Karpas-422 (cell line): ENCODE measurements at places on chromosomes 12 and 14.

- no peak overlapping the region for H3K4me3 ChIP-seq
- no peaks in the 10 kb centered on the region for H3K36me3 ChIP-seq
- no peak for DNase-seq
Measured at GRCh38 chr12:18895540-18895939, 157.6 kb downstream of the CAPZA3 start.

- DNase-seq: no peak
- no peaks in the 10 kb centered on the region for H3K36me3 ChIP-seq
- no peaks in the 10 kb centered on the region for H3K27me3 ChIP-seq
- H3K27ac ChIP-seq: no peak overlapping the region
- no peak overlapping the region for H3K4me3 ChIP-seq
- H3K4me1 ChIP-seq: peaks cover 10% of the 10 kb centered on the region
Measured at GRCh38 chr12:14993537-14994266, 20.9 kb downstream of the PDE6H start.

DNA sequence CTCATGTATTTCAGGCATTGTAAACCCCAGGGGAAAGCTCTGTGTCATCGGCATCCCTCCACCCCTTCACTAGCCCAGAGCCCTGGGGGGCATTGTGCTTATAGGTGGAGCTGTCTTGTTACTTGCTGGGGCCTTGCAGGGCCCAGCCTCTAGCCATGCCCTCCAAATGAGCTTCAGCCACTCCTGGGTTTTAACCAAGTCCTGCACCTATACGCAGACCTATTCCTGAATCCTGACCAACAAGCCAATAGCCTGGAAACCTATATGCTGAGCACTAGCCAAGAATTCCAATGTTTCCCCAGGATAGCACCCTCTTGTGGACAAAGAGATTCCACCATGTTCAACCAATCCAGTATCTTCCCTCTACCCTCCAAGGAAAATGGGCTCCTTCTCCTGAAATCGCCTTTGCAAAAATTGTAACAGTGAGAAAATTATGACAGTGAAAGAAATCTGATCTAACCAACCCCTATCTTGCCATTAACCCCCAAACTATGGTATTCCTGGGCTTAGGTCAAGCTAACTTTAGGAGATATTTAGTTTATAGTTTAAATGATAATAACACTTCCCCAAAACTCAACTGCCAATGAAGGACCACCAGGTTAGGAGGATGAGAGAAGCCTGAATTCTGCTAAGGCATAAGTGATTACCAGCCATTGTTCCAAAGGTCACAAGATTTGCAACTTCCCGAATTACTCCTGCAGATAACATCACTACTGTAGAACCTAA is 55.5 kb downstream of the TTC7B start:
- no peaks in the 10 kb centered on the region for H3K36me3 ChIP-seq
- H3K4me1 ChIP-seq: peaks cover 19% of the 10 kb centered on the region
- no peak overlapping the region for H3K4me3 ChIP-seq

- H3K27ac ChIP-seq: no peak overlapping the region
- H3K4me3 ChIP-seq: no peak overlapping the region
- no peak for DNase-seq
- H3K4me1 ChIP-seq: peaks cover 12% of the 10 kb centered on the region
- H3K36me3 ChIP-seq: no peaks in the 10 kb centered on the region
Measured at GRCh38 chr14:94885481-94886155, 115.7 kb upstream of the GSC start.

DNA sequence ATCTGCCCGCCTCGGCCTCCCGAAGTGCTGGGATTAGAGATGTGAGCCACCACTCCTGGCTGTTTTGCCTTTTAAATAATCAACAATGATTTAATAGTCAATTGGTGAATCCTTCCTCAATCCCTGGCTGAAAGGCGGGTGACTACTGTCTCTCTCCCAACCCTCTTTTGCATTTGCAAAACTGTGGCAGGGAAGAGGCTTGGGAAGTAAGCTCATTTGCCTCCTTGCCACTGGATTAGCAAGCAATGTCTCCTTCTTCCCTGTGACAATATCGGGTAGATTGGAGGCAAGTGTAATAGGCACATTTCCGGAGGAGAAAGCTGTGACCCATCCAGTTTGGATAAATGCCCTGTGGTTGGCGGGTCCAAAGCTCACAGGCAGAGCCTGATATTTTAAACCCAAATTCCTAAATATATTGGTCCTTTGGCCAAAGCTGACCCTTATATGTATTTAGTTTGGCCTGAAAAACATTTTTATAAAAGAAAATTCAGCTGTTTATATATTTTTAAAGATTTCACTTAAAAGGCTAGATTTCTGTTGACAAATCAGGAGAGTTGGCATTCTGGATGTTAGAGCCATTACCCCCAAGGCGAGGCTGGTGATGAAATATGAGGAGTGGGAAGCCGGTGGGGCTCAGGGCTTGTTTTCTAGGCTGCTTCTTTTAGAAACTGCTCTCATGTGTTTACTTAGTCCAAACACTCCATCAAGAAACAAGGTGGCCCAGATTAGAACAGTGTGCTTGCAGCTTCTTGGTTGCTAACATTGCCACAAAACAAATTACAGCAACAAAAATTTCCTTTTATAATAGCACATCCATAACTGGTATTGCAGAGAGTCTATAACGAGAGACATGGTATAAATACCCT is 646.9 kb upstream of the TMEM132C start:
- H3K27ac ChIP-seq: no peak overlapping the region
- no peaks in the 10 kb centered on the region for H3K27me3 ChIP-seq
- H3K4me1 ChIP-seq: no peaks in the 10 kb centered on the region
- DNase-seq: no peak
- no peak overlapping the region for H3K4me3 ChIP-seq
- no peaks in the 10 kb centered on the region for H3K36me3 ChIP-seq

GRCh38 chr12:6469609-6470374 is 685 bp downstream of the VAMP1 start:
- no peaks in the 10 kb centered on the region for H3K27me3 ChIP-seq
- H3K4me1 ChIP-seq: peaks cover 54% of the 10 kb centered on the region
- peak overlapping the region; percentile 95 for H3K27ac ChIP-seq
- peak; percentile 67 for DNase-seq
- peaks cover 47% of the 10 kb centered on the region for H3K36me3 ChIP-seq

DNA sequence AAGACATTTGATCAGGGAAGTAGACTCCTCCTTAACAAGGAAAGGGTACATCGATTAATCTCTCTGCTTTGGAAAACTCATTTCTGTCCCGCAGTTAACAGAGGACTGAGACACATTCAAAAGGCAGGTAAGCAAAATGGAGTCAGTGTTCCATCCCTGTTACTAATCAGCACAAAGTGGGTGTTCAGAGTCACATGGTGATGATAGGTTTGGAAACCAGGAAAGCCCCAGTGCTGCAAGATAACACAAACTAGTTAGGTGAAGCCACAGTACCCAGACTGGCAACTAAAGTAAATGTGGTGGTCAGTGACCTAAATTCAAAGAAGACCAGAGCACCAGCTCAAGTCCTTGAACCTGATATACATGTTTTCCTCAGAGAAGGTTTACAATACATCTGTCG is 1.8 kb downstream of the OR4K17 start:
- no peak for DNase-seq
- no peaks in the 10 kb centered on the region for H3K27me3 ChIP-seq
- H3K4me3 ChIP-seq: no peak overlapping the region
- no peaks in the 10 kb centered on the region for H3K4me1 ChIP-seq
- no peak overlapping the region for H3K27ac ChIP-seq

DNA sequence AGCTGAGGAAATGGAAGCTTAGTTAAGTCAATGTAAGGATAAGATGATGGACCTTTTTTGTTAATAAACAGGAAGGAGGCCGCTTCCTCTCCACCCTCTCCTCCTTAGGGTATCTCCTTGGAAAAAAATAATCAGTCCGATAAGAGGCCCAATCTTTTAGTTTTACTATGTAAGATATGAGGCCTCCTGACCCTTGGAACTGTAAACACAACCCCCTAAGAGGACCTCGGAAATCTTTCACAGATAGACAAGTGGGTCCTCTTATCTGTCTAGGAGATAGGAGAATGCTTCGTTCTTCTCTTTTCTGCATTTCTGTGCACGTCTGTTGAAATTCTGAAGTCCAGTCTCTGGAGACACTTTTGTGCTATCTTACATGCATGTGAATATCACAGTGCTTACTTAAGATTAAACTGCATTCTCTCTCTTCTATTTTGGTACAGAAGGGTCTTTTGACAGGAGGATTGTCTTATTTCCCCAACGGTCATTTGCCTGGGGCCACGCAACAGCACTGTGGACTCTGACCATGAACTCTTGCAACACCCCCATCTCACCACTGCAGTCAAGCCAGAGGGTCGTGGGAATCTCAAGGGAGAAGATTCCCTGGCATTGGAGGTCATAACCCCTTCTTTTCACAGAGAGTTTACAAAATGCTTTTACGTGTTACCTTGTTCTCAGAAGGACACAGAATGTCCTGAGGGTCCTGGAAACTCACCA is 313.0 kb upstream of the RTL1 start:
- no peaks in the 10 kb centered on the region for H3K4me1 ChIP-seq
- no peak overlapping the region for H3K27ac ChIP-seq
- no peak for DNase-seq
- H3K36me3 ChIP-seq: no peaks in the 10 kb centered on the region
- no peak overlapping the region for H3K4me3 ChIP-seq
- H3K27me3 ChIP-seq: no peaks in the 10 kb centered on the region

DNA sequence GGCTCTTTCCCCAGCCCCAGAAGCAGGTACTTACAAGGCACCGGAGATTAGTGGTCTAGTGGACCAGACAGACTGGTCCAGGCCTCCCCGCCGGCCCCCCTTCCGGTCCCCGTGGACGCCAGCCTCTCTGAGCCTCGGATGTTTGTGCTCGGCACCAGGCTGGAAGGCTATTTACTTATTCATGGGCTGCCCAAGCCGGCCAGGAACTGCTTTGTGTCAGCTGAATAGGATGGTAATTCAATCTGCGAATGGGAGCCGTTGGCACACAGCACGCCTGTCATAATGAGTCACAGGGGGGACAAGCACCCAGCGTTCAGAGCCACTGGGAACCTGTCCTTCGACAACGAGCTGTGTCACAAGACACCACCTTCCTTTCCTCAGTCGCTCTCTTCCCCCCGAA is 82.3 kb downstream of the RIMBP2 start:
- H3K27me3 ChIP-seq: no peaks in the 10 kb centered on the region
- H3K4me1 ChIP-seq: no peaks in the 10 kb centered on the region
- no peak overlapping the region for H3K27ac ChIP-seq
- no peak overlapping the region for H3K4me3 ChIP-seq
- no peaks in the 10 kb centered on the region for H3K36me3 ChIP-seq

GRCh38 chr12:6295094-6295811 is 15.2 kb upstream of the PLEKHG6 start:
- H3K36me3 ChIP-seq: no peaks in the 10 kb centered on the region
- no peaks in the 10 kb centered on the region for H3K4me1 ChIP-seq
- no peak for DNase-seq
- no peaks in the 10 kb centered on the region for H3K27me3 ChIP-seq

DNA sequence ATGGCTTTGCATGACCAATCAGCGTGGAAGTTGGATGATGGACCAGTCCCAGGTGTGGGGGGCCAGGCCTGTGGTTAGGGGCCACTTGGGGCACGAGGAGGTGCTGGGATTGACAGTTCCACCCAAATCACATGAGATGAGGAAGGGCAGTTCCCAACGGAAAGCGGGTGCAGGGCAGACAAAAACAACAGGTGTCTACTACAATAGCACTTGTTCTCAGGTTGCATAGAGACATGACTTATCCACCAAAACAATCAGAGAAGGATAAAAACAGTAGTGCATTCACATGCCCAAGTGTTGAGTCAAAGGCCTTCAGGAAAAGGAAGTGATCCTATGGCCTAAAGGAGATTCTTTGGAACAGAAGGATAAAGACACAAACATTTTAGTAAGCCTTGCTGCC is 14.6 kb upstream of the EIF2B2 start:
- no peaks in the 10 kb centered on the region for H3K36me3 ChIP-seq
- no peak overlapping the region for H3K4me3 ChIP-seq
- no peaks in the 10 kb centered on the region for H3K27me3 ChIP-seq
- no peak overlapping the region for H3K27ac ChIP-seq
- DNase-seq: no peak

DNA sequence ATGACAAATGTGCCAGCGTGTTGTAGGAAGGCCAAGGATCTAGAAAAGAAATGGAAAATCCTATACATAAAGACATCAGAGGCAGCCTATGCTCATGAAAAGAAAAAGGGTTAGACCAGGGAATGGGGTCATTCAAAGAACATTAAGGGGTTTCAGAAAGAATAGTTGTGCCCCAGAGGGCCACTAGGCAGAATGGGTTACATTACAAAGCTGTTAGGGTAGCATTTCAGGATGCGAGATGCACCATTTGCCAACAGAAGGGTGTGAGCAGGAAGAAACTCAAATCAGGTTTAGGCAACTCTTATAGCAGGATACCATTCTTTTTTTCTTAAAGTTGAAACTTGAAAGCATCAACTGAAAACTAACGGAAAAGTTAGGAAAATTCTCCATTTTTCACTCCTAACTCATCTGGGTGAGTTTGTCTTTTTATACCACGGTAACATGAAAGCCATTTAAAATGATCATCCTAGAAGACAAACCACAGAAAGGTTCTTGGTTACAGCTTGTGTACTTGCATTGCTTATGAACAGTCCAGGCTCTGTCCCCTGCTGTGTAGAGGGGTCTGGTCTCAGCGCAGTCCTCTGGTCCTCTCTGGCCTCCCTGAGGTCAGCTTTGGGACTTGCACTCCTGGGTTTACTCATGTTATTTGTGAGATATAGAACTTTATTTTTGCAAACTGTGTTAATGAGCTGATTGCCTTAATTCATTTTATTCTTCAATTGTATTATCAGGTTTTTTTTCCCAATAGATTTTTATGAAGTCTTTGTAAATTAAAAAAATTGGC is 209.1 kb downstream of the DACT1 start:
- no peak for DNase-seq
- H3K4me3 ChIP-seq: no peak overlapping the region
- H3K36me3 ChIP-seq: no peaks in the 10 kb centered on the region
- no peaks in the 10 kb centered on the region for H3K27me3 ChIP-seq
- H3K27ac ChIP-seq: no peak overlapping the region
- H3K4me1 ChIP-seq: no peaks in the 10 kb centered on the region

DNA sequence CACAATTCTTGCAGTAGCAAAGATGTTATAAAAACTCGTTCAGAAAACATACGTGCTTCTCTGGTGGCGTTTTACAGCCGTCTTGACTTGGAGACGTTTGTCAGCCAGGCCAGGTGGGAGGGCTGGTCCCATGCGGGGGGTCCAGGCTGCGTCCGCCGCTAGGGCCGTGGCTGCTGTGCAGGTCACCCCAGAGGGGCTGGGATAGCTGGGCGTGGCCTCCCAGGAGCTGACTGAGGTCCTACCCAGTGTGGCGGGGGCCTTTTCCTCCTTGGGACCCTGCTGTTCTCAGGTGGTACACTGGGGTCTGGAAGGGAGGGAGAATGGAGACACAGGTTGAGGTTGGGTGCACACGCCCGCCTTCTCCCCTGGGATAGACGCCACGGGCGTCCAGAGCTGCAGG is 25.2 kb downstream of the MTA1 start:
- H3K36me3 ChIP-seq: peaks cover 16% of the 10 kb centered on the region
- no peak for DNase-seq
- 0 out of 2 replicates have a peak, but pooled peaks cover 3% of the 10 kb centered on the region for H3K4me1 ChIP-seq
- no peak overlapping the region for H3K4me3 ChIP-seq
- no peaks in the 10 kb centered on the region for H3K27me3 ChIP-seq

DNA sequence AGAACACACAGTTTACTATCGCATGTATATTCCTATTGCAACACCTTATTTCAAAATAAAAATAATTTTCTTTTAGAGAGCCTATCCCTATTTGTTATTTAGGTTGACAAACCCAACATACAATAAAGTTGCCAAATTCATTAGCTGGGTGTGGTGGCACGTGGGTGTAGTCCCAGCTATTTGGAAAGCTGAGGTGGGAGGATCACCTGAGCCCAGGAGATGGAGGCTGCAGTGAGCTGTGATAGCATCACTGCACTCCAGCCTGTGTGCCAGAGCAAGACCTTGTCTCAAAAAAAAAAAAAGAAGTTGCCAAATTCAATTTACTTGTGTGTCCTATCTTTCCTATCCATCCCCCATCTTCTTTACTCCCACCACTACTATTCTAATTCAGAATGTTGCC is 23.9 kb downstream of the DENND5B start:
- H3K4me1 ChIP-seq: peaks cover 6% of the 10 kb centered on the region; the same call in 1 of the 2 replicates
- H3K27me3 ChIP-seq: no peaks in the 10 kb centered on the region
- H3K4me3 ChIP-seq: no peak overlapping the region
- H3K36me3 ChIP-seq: no peaks in the 10 kb centered on the region
- H3K27ac ChIP-seq: no peak overlapping the region
